ENCODE measurements at places on chromosomes 12 and 14.

- DNase-seq: no peak
These were observed 1.5 kb downstream of the BMAL2 start for GRCh38 chr12:27334042-27334720.

DNA sequence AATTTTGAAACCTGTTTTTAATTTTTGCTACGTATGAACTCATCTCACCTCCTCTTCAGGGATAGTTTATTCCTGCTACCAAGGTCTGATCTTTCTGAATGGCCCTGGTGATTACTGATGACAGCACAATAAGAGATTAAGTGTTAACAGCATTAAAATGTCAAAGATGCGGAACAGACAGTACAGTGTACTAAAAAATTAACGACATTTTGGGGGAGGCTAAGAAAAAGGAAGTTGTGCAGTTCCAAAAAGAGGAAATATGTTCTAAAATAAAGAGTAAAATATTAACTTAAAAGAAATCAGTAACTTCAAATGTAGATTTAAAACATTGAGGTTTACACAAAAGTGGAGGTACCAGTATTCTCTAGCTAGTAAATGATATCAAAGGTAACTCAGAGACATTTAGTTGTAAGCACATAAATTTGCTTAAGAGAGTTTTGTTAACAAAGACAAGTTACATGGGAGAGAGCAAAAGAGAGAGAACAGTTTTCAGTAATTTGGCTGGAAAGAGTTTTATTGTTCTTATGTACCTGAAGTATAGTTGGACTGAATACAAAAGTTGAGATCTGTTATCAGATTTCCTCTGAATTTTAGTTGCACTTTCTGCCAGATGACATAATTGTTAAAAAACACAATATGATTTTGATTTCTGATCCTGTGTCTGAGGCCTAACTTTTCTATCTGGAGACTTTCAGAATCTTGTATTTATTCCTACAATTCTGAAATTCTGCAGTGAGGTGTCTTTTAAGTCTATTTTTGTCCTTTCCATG lies 4.2 kb upstream of the CLECL1 start:
- no peak for DNase-seq

GRCh38 chr14:20503898-20504297 lies 1.4 kb upstream of the RNASE10 start:
- no peak for DNase-seq

GRCh38 chr12:57815177-57816000 lies 3.1 kb downstream of the AVIL start:
- no peak for DNase-seq

DNA sequence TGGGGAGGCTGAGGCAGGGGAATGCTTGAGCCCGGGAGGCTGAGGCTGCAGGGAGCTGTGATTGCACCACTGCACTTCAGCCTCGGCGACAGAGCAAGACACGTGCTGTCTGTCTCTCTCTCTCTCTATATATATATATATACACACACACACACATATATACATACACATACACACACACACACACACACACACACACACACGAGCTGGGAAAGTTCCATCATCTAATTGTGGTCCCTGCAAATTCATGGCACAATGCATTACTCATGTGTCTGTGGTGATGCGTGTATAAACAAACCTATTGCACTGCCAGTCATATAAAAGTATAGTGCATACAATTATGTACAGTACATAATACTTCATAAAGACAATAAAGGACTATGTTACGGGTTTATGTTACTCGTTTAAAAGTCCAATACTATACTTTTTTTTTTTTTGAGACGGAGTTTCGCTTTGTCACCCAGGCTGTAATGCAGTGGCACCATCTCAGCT lies 36.6 kb downstream of the WDR89 start:
- no peak for DNase-seq

- DNase-seq: no peak
These were observed 5.5 kb upstream of the CELA1 start for GRCh38 chr12:51351913-51352532.

- DNase-seq: no peak
These were observed 348.4 kb downstream of the BCL11B start for GRCh38 chr14:98923596-98923995.

GRCh38 chr12:115923851-115924250 lies 353.6 kb downstream of the MED13L start:
- DNase-seq: no peak

DNA sequence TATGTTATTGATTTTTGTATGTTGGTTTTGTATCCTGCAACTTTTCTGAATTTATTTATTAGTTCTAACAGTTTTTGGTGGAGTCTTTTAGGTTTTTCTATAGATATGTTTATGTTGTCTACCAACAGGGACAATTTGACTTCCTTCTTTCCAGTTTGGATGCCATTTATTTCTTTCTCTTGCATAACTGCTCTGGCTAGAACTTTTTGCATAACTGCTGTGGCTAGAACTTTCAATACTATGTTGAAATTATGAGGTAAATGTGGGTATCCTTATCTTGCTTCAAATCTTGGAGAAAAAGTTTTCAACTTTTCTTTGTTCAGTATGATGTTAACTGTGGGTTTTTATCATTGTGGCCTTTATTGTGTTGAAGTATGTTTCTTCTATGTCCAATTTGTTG lies 39.9 kb upstream of the PLBD1 start:
- DNase-seq: no peak

GRCh38 chr14:104554088-104554607 lies 25.4 kb upstream of the C14orf180 start:
- DNase-seq: peak; percentile 46

GRCh38 chr12:21526053-21526452 lies at the start of gene SPX:
TSS of gene SPX (plus strand) at chr12:21526296. CDS start at chr12:21526473, 177 bp downstream.
- no peak for DNase-seq

DNA sequence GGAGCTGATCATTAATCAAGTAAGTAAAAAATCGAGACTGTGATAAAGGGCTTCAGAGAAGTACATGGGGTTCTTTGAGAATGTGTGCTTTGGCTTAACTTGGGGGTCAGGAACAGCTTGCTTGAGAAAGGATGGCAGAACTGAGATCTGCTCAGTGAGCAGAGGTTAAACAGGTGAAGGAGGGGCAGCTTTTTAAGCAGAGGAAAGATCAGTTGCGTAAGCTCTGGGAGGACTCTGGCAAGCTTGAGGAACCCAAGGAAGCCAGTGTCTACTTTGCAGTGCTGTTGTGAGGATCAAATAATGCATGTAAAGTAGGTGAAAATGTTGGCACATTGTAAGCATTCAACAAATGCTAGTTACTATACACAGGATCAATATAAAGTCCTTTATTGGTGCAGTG lies 30.6 kb downstream of the WIF1 start:
- no peak for DNase-seq

GRCh38 chr12:131598717-131599116 lies 112.2 kb upstream of the SFSWAP start:
- DNase-seq: no peak

- DNase-seq: no peak
These were observed 393.5 kb downstream of the NOVA1 start for GRCh38 chr14:26204366-26204727.

- DNase-seq: no peak
These were observed 156.5 kb upstream of the C14orf180 start for GRCh38 chr14:104422837-104423681.

GRCh38 chr12:120825337-120825736 lies 78.8 kb downstream of the SPPL3 start:
- no peak for DNase-seq

- DNase-seq: no peak
These were observed 6.9 kb downstream of the ZBTB39 start for GRCh38 chr12:56999456-56999855.

GRCh38 chr12:49716553-49716952 lies 9.3 kb upstream of the FMNL3 start:
- no peak for DNase-seq

DNA sequence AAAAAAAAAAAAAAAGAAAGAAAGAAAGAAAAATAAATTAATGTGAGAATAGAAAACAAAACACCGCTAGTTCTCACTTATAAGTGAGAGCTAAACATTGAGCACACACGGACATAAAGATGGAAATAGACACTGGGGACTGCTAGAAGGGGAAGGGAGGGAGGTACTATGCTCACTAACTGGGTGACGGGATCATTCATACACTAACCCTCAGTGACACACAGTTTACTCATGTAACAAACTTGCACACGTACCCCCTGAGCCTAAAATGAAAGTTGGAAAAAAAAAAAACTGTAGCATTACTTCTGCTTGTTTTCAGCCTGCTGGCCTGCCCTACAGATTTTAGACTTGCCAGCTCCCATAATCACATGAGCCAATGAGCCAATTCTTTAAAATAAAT lies 10.5 kb upstream of the PRMT5 start:
- no peak for DNase-seq

DNA sequence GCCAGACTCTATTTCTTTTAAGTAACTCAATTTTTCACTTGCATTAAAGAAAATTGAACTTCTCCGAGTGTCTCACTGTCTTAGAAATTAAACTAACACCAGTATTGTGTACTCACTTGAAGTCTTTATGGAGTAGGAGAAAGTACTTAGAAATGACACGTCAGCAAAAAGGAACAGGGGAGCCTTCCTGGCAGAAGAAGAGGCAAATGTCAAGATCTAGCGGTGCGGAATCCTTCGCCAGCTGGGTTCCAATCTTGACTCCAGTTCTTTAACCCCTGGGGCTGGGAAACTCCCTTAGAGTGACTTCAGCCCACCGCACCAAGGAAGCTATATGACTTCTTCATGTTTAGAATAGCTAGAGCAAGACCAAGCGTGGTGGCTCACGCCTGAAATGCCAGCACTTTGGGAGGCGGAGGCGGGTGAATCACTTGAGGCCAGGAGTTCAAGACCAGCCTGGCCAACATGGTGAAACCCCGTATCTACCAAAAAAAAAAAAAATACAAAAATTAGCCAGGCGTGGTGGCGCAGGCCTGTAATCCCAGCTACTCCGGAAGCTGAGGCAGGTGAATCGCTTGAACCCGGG lies 34.4 kb downstream of the WBP11 start:
- DNase-seq: peak; percentile 55

- no peak for DNase-seq
These were observed 143.5 kb upstream of the AMIGO2 start for GRCh38 chr12:47223031-47223847.

- DNase-seq: no peak
These were observed 14.3 kb downstream of the DIO3 start for GRCh38 chr14:101575581-101575980.

DNA sequence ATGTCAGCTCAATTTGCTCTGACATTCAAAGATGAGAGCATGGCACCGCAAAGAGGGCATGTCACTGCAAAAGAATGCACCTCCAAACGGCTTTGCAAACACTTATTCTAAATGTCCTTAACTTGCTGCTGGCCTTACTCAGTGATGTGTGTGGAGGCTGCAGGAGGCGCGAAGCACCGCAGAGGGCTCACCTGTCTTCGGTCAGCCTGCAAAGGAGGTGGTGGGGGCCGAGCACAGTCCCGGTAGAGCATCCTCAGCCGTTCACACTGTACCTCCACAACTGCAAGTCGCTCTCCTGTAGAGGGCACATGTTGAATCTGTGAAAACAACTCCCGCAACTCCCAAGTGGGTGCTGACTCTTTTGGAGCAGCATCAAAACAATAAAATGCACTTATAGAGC lies 93.8 kb downstream of the TRAFD1 start:
- DNase-seq: no peak

DNA sequence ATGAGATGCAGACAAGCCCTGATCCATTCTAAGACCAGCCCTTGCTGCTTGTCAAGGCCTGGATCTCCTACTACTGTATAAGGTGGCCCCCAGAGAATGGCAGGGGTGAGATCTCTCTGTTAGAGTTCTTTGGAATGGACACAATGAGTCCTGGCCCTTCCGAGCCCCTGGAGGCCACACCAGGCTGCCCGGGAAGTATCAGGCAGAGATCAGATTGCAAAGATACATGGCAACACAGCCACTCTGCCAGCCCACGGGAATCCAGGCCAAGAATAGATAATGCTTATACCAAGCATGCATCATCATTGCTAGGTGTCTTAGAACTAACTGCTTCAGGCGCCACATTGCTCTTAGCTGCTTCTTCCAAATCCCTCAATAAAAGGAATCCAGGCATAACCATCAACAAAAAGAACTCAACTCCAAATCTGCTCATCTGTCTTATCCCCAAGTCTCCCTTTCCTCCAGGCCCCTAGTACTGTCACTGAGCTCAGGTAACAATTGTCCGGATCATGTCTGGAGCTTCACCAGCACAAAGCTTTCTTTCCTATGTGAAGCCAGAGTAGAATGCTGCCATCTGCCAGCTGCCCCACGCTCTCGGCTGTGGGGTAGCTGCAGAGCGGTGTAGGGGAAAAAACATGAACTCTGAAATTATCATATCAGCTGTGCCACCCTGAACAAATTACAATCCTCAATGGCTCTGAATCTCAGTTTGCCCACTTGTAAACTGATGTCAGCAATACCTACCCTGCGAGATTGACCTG lies 5.5 kb upstream of the VASH1 start:
- DNase-seq: no peak

GRCh38 chr14:96039633-96040311 lies 610 bp downstream of the C14orf132 start:
- no peak for DNase-seq

DNA sequence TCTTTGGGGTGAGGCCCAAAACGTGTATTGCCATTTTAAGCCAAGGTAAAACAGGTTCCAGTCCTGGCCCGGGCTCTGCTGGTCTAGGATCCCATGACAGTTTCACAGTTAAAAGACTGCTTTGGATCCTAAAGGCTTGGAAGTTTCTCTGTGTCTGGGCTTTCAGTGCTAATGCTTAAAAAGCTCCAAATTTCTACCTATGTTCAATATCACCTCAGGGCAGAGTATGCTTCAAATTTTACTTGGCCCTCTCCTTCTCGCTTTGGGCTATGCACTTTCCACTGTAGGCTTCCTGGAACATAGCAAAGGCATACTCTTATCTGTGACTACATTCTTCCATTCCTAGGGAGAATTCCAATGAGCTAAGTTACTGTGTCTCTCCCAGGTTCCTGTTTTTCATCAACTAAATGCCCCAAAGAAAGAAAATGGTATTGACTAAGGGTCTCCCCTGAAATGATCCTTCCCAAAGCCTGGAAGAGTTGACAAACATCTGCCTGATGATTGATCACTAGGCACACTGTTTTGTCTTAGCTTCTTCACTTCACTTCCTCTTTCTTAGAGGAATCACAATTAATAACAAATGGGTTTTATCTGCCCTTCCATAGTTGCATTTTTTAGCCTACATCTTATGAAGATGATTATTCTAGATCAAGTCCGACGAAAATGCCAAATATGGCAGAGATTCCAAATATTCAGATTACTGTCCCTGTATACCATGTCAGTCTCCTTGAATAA lies 79.4 kb downstream of the TMTC2 start:
- DNase-seq: no peak

DNA sequence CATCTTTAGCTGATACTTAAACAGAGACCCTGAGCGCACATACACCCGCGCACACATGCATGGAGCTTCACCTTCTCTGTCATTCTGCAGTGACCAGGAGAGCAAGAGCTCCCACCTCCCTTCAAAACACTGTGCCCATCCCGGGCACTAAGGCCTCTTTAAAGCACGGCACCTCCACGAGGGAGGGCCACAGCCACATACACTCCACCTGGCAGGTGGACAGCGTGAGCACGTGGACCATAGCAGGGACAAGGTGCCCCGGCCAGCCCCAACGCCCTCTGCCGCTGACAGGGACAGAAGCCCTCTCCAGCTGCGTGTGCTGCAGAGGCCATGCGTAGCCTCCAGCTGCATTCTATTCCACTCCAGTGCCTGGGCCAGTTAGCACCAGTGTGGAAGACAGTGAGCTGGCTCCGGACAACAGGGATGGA lies 5.4 kb downstream of the GAPDH start:
- DNase-seq: no peak

- no peak for DNase-seq
These were observed 215.4 kb downstream of the SLC41A2 start for GRCh38 chr12:104742551-104743201.

Data from pancreas (tissue), 10 donors.